ENCODE measurements at places on chromosomes 16 and 17. TPM values are rescaled to one million over a fixed set of nuclear protein-coding genes. Genes with fewer than 3 reads are reported as not detected.

The LHX1 gene
- not detected for total RNA-seq

GRCh38 chr16:58409316-58409973, 17.2 kb downstream of the GINS3 start:
- no peak for DNase-seq

DNA sequence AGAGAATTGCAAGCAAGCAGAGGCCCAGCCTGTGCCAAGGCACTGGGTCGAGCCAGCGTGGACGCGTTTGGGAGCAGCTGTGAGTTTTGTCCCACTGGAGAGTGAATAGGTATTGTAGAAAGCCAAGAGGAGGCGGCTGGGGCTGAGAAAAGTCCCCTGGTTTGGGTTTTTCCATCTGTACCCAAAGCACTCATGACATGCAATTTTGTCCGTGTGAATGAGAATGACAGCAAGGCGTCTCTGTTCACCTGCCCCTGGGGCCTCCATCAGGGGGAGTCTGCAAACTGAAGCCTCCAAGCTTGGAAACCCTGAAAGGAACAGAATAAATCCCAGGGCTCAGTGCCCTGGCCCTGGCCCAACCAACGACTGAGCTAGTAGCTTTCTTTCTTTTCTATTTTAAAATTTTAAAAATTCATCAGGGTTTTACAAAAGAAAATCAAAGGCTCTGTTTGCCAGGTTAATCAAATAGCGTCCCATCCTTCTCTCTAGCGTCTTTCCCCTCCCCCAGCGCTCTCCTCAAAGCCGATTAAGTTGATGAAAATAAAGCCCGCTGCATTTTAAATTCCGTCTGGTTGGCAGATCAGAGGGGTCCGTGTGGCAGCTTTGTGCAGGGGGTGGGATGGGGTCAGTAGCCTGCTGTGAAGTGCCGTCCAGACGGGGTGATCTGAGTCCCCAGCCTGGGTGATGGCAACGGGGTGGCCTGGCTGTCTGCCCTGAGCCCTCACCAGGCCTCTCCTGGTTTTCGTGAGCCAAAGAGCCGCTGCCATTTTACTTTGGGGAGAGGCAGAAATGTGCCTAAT, 171.0 kb downstream of the KATNIP start:
- DNase-seq, result no peak

DNA sequence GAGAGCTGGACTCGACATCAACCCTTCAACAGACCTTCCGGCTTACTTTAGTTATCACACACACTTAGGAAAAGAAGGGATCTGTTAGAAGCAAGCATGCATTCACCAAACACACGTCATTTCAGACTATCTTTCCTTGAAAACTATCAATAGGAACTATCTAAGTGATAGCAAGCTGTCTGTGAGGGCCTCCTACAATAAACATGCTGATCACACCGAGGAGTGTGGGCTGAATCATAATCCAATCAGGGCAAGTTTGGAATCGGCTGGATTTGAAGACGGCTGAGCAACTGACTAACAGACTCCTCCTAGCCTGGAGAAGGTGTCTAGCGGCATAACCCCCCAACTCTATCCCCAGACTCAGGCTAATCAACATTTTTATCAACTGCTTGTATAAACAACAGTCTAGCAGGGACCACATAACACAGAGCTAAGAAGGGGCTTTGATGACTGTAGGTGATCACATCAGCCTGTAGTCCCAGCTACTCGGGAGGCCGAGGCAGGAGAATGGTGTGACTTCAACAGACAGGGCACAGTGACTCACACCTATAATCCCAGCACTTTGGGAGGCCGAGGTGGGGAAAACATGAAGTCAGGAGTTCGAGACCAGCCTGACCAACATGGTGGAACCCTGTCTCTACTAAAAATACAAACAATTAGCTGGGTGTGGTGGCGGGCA, 14.1 kb downstream of the NXN start:
- no peak for DNase-seq

The KLHL10 gene
- total RNA-seq, result 0.50 TPM

DNA sequence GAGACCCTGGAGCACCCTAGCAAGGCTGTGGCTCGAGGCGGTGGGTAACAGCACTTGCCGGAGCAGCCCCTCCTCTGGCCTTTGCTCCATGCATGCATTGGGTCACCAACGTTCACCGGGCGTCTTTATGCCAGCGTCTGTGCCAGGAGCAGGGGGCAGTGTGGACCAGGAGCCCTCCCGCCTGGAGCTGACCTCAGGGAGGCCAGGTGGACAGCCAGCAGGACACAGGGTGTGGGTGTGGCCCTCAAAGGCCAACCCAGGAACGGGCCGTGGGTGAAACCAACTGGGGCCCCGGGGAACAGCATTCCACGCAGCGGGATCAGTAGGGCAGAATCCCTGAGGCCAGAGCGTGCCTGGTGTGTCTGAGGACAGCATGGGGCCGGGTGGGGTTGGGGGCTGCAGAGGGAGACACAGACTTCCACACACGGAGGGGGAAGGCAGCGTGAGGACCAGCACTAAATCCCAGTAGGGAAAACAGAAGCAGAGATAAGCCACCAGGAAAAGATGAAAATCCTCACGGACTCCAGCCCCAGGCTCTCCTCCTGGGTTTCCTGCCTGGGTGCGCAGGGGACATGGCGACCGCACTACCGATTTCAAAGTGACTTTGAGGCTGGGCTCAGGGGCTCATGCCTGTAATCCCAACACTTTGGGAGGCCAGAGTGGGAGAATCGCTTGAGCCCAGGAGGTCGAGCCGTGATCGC, 2.9 kb upstream of the CD7 start:
- no peak for DNase-seq

The PAQR4 gene
- total RNA-seq, result 70.5 TPM

- DNase-seq, result no peak
Observed at GRCh38 chr17:59601130-59601529, 18.6 kb upstream of the CLTC start.

- no peak for DNase-seq
Observed at GRCh38 chr16:19499481-19499880, 22.4 kb downstream of the GDE1 start.

The ZNF385C gene
- 1.7 TPM for total RNA-seq

DNA sequence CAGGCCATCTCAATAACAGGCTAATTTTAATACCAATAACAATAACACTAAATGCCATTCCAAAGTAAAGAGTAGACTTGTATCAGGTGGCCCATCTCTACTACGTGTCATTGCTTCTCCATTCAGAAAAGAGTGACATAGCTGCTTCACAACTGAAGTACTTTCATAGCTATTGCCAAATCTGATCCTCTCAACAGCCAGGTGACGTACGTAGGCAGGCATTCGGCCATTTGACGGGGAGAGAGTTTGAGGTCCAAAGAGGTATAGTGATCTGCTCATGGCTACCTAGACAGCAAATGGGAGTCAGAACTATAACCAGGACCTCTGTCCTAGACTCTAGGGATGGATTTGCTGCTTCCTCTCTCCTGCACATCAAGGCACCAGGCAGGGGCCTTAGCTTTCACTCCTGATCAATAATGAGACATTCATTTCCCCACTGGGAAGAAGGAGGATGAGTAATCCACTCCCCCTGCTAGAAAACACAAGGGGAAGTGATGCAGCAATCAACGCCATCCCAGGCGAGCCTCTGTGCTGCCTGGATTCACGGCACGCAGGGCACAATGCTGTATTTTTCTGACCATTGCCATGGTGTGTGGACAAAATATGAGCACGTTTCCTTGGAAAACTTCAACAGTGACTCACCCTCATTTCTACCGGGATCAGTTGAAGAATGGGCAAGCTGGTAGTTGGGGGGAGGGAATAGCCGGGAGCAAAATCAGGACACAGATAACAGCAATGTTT, 80.9 kb downstream of the SPACA3 start:
- DNase-seq, result no peak

The RASL10B gene
- total RNA-seq, result 65.6 TPM

DNA sequence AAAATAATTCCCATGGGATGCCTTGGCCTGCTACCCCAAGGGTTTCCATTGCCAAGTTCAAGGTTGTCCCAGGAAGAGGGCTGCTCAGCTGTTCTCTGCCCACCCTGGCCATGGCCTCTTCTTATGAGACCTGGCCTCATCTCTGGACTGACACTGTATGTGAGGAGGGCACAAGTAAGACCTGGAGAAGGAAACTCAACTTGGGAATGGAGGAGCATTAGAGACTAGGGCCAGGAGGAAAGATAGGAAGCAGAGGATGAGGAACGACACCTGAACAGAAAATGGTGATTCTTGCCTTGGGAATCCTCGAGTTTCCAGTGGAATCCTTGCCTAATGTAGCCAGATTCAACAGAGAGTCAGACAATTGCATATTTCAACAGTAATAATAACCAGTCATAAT, 24.6 kb upstream of the GOSR2 start:
- no peak for DNase-seq

GRCh38 chr17:58232707-58233156, 5.7 kb upstream of the LPO start:
- DNase-seq, result no peak

DNA sequence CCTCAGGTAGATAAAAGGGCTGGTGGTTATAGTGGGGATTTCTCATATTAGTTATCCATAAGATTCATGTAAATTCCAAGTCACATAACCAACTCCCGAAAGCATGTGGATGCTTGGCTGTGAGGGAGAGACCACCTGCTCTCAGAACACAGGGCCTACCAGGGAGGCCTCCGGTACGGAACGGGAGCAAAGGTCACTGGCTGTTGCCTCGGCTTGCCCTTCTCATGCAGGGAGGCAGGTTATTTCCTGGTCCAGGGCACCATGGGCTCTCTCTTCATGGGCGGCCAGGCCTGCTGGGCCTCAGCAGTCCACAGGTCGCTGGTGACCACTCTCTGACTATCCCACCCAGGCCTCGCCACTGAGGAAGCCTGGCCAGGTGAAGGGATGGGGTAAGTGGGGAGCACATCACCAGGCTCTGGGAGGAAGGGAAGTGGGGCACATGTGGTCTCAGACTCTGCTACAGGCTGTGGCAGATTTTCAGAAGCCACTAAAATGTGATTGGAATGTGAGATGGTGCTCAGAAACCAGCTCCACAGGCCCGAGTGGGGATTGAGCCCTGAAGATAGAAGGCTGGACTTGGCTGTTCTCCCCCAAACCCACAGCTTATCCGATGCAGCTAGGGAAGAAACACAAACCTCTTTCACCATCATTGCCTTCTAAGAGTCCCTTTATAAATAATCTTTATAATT, 45.4 kb downstream of the HNF1B start:
- no peak for DNase-seq

- no peak for DNase-seq
Observed at GRCh38 chr17:6456914-6457687, 12.8 kb downstream of the PIMREG start.

DNA sequence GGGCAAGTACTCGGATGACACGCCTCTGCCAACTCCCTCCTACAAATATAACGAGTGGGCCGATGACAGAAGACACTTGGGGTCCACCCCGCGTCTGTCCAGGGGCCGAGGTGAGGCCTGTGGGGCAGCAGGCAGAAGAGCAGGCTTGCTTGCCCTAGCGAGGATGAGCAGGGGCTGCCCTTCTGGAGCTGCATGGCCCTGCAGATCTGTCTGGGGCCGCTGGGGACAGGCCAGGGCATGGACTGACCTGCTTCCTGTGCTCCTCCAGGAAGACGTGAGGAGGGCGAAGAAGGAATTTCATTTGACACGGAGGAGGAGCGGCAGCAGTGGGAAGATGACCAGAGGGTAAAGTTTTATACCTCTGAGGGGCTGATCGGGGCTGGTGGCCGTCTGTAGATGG, 5.3 kb downstream of the DHX38 start:
- DNase-seq, result no peak

- DNase-seq, result no peak
Observed at GRCh38 chr17:15271741-15272140, 6.6 kb upstream of the PMP22 start.

DNA sequence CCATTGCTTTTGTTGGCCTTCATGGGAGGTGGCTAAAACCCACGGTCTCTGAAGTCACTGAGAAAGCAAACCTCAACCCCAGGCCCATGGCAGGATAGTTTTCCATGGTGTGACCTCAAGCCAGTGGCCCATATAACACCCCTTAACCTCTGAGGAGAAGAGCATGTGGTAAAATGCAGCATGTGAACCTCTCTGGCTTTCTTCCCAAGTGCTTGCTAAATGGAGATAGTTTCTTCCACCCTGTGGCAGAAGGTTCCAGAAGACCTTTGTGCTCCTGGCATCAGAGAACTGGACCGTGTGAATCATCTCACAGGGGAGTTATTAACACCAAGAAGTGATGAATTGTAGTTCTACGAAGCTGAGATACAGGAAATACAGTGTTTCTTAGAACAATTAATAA, 47.3 kb downstream of the MYOCD start:
- no peak for DNase-seq

- no peak for DNase-seq
Observed at GRCh38 chr17:20086416-20087076, 77.4 kb downstream of the SPECC1 start.

GRCh38 chr16:85711982-85712587, 23.3 kb upstream of the GINS2 start:
- no peak for DNase-seq

The HAS3 gene
- total RNA-seq, result 2.5 TPM

DNA sequence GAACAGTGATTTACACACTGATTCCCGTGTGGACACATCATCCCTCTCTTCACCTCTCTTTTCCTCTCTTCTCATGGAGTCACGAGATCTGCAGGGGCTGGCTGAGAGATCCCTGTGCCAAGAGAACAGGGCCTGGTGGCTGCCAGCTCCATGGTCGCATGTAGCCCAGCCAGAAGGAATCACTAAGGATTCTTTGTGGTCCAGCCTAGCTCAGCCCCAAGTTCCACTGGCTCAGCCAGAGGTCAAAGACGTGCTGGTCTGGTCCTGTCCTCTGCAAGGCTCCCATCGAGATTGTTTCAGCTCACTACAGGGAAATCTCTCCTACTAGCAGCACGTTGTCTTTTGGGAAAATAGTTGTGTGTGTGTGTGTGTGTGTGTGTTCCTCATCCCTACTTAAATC, 66.4 kb downstream of the NDEL1 start:
- no peak for DNase-seq

The RGS9 gene
- 8.1 TPM for total RNA-seq

- no peak for DNase-seq
Observed at GRCh38 chr16:54447576-54448440, 161.2 kb upstream of the IRX3 start.

The TRAF4 gene
- total RNA-seq, result 40.0 TPM

DNA sequence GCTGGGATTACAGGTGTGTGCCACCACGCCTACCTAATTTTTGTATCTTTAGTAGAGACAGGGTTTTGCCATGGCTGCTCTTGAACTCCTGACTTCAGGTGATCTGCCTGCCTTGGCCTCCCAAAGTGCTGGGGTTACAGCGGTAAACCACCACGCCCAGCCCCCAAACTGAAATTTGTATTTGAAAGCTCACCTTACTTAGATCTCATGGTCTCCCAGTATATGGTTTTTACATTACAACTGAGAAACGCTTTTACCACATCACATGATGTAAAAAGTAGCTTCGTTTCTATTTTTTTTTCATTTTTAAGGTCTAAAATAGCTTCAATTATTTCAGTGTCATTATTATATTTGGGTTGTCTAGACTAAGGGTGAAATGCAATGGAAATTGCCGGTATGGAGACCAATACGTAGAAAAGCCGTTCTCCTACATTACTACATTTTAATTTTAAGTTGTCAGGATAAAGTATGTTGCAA, 93.3 kb downstream of the BCAS3 start:
- DNase-seq, result no peak

All from dorsolateral prefrontal cortex (tissue), 122 donors.